ENCODE measurements at places on chromosomes 5 and 9. TPM values are rescaled to one million over a fixed set of nuclear protein-coding genes. Genes with fewer than 3 reads are reported as not detected.
A peak's percentile ranks its signal among the peaks of the same experiment; 100 is the strongest.

DNA sequence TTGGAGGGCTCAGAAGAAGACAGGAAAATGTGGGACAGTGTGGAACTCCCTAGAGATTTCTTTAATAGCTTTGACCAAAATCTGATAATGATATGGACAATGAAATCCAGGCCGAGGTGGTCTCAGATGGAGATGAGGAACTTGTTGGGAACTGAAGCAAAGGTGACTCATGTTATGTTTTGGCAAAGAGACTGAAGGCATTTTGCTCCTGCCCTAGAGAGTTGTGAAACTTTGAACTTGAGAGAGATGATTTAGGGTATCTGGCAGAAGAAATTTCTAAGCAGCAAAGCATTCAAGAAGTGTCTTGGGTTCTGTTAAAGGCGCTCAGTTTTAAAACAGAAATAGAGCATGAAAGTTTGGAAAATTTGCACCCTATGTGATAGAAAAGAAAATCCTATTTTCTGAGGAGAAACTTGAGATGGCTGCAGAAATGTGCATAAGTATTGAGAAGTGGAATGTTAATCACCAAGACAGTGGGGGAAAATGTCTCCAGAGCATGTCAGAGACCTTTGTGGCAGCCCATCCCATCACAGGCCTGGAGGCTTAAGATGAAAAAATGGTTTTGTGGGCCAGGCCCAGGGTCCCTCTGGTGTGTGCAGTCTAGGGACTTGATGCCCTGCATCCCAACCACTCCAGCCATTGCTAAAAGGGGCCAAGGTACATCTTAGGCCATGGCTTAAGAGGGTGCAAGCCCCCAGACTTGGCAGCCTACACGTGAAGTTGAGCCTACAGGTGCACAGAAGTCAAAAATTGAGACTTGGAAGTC lies 463.7 kb upstream of the TLE4 start:
- H3K4me1 ChIP-seq: no peaks in the 10 kb centered on the region
- no peak for DNase-seq
- H3K36me3 ChIP-seq: no peaks in the 10 kb centered on the region

GRCh38 chr5:63070001-63070400 lies 491.4 kb downstream of the LRRC70 start:
- H3K4me3 ChIP-seq: no peak overlapping the region
- H3K4me1 ChIP-seq: no peaks in the 10 kb centered on the region
- no peaks in the 10 kb centered on the region for H3K27me3 ChIP-seq

DNA sequence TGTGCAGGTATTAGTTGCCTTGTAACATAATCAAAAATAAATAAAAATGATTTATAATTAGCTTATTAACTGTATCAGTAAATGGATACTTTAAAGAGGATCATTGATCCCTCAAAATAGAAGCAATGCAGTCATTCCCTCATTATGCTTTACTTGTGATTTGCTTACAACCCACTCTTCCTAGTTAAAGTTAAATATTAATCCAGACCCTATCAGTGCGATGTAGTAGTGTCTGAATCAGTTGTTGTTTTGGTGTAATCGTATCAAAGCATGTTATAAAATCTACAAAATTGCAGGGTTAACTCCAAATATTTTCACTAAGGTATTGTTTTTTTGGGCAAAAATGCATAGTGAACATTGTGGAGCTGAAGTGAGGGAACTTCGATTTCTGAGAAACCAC lies 17.6 kb downstream of the TENT4A start:
- H3K4me3 ChIP-seq: no peak overlapping the region
- H3K27ac ChIP-seq: no peak overlapping the region
- H3K27me3 ChIP-seq: no peaks in the 10 kb centered on the region

SETX gene
- 33.8 TPM for total RNA-seq

GRCh38 chr5:154390746-154391359 lies 54.9 kb upstream of the SAP30L start:
- no peaks in the 10 kb centered on the region for H3K27me3 ChIP-seq
- H3K4me3 ChIP-seq: no peak overlapping the region
- peaks cover 16% of the 10 kb centered on the region for H3K36me3 ChIP-seq

ABLIM3 gene
- total RNA-seq: not detected

GRCh38 chr9:1959371-1959770 lies 55.8 kb upstream of the SMARCA2 start:
- H3K27me3 ChIP-seq: no peaks in the 10 kb centered on the region
- H3K4me3 ChIP-seq: no peak overlapping the region
- no peak overlapping the region for H3K27ac ChIP-seq
- no peaks in the 10 kb centered on the region for H3K4me1 ChIP-seq
- no peaks in the 10 kb centered on the region for H3K36me3 ChIP-seq

- peak overlapping the region; percentile 67 for H3K27ac ChIP-seq
- no peaks in the 10 kb centered on the region for H3K27me3 ChIP-seq
- no peak overlapping the region for H3K4me3 ChIP-seq
Observed at GRCh38 chr5:80231243-80231642, 24.6 kb downstream of the SERINC5 start.

- no peak for DNase-seq
- H3K27me3 ChIP-seq: peaks cover 3% of the 10 kb centered on the region
- no peak overlapping the region for H3K27ac ChIP-seq
- H3K4me3 ChIP-seq: no peak overlapping the region
- H3K4me1 ChIP-seq: no peaks in the 10 kb centered on the region
- H3K36me3 ChIP-seq: no peaks in the 10 kb centered on the region
Observed at GRCh38 chr9:87350915-87351314, 146.8 kb upstream of the DAPK1 start.

ELOVL7 gene
- total RNA-seq: not detected

ENHO gene
- total RNA-seq: not detected

- no peaks in the 10 kb centered on the region for H3K27me3 ChIP-seq
- H3K4me1 ChIP-seq: no peaks in the 10 kb centered on the region
- H3K27ac ChIP-seq: no peak overlapping the region
- no peak for DNase-seq
Observed at GRCh38 chr5:129569295-129569694, 109.2 kb downstream of the ADAMTS19 start.

DNA sequence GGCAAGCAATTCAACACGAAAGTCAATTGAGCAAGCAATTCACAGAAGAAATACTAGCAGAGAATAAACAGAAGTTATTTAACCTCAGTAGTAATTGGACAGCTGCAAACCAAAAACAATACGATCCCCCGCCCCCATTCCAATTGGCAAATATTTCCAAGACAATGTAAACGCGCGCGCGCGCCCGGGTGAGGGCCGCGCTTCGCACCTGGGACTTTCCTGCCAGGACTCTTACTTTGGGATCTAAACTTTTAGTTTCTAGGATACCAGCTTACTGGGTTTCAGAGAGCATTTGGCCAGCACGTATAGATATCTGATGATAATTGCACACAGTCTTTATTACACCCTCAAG lies 8.6 kb downstream of the RUFY1 start:
- H3K4me1 ChIP-seq: peaks cover 11% of the 10 kb centered on the region
- peak overlapping the region; percentile 83 for H3K27ac ChIP-seq
- peak overlapping the region; percentile 83 for H3K4me3 ChIP-seq
- H3K27me3 ChIP-seq: no peaks in the 10 kb centered on the region
- H3K36me3 ChIP-seq: peaks cover 26% of the 10 kb centered on the region

ACSL6 gene
- total RNA-seq: 4.7 TPM

DNA sequence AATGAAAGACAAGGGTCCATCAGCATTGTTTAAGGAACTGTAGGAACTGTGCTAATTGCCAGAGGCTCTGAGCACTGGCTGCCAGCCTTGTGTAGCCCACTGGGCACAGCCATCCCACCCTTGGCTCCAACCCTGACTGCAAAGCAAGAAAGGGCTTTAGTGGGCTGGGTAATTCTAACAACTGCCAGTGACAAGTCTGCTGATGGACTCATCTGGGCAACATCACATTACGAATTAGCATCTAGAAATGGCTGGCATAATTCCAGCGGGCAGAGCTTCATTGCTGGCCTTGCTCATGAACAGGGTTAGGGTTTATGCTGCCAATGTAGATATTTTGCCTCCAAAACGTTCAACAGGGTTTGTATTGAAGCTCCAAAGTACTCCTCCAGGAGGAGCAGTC lies 326.9 kb downstream of the ARHGEF28 start:
- DNase-seq: no peak
- no peaks in the 10 kb centered on the region for H3K36me3 ChIP-seq
- H3K4me1 ChIP-seq: no peaks in the 10 kb centered on the region
- peaks cover 6% of the 10 kb centered on the region for H3K27me3 ChIP-seq

F2RL1 gene
- total RNA-seq: 1.8 TPM

DNA sequence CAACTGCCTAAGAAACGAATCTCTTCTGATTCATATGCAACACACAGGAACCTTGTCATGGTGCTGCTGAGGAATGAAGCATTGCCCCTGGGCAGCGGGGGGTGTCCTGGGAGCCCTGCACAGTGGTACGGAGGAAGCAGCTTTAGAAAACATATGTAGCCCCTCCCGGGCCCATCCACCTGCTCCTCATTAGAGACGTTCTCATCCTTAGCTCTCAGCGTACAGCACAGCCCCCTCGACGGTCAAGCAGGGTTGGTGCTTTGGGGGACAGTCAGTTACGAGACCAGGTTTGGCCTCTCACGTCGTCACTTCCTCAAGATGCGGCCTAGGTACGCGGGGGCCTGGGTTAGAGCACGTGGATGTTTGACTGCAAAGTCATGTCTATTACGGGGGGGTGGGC lies 28.4 kb upstream of the LAMC3 start:
- no peaks in the 10 kb centered on the region for H3K36me3 ChIP-seq
- H3K27ac ChIP-seq: no peak overlapping the region
- H3K27me3 ChIP-seq: peaks cover 2% of the 10 kb centered on the region
- no peak overlapping the region for H3K4me3 ChIP-seq
- H3K4me1 ChIP-seq: no peaks in the 10 kb centered on the region
- no peak for DNase-seq

PRRX2 gene
- 1.2 TPM for total RNA-seq

- no peak for DNase-seq
- H3K27me3 ChIP-seq: peaks cover 11% of the 10 kb centered on the region
- no peaks in the 10 kb centered on the region for H3K36me3 ChIP-seq
- no peak overlapping the region for H3K4me3 ChIP-seq
- no peak overlapping the region for H3K27ac ChIP-seq
- peaks cover 4% of the 10 kb centered on the region for H3K4me1 ChIP-seq
Observed at GRCh38 chr5:43242196-43242595, 50.2 kb downstream of the NIM1K start.

DNA sequence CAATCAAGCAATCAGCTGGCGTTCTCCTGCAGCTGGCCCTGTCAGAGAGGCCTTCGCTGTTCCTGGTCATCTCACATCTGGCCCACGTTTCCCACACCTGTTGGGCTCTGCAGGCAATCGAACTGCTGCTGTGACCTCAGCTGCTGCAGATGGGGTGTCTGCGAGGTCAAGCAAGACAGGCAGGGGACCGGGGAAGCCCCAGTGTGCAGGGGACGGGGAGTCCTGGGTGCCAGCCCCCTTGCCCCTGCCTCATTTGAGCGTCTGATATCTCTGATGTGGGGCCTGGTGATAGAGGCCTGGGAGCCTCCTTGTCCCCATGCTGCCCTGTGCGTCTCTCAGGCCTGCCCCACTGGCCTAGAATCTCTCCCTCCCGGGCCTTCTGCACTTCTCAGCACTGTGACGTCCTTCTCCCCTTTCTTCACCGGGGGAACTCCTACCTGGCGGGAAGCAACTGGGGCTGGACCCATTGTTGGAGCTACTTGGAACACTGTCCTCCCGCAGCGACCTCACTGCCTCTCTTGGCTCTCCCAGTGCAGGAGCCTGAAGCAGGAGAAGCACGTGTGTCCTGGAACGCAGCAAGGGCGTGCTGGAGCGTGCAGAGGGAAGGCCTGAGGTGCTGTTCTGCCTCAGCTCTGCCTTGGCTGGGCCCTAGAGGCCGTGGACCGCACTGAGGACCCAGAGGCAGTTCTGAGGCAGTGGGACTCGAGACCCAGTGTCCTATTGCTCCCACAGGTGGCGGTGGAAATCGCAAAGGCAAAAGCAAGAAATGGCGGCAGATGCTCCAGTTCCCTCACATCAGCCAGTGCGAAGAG lies 3.9 kb downstream of the GRK6 start:
- peak overlapping the region; percentile 97 for H3K4me3 ChIP-seq
- peaks cover 59% of the 10 kb centered on the region for H3K4me1 ChIP-seq
- no peak for DNase-seq
- H3K27ac ChIP-seq: peak overlapping the region; percentile 98
- no peaks in the 10 kb centered on the region for H3K27me3 ChIP-seq
- H3K36me3 ChIP-seq: peaks cover 75% of the 10 kb centered on the region

PCDHA3 gene
- not detected for total RNA-seq

- H3K4me1 ChIP-seq: no peaks in the 10 kb centered on the region
- DNase-seq: no peak
- H3K36me3 ChIP-seq: no peaks in the 10 kb centered on the region
- H3K4me3 ChIP-seq: no peak overlapping the region
- H3K27me3 ChIP-seq: no peaks in the 10 kb centered on the region
- no peak overlapping the region for H3K27ac ChIP-seq
Observed at GRCh38 chr5:136620621-136621020, 255.3 kb upstream of the TRPC7 start.

MARVELD2 gene
- 0.60 TPM for total RNA-seq

DNA sequence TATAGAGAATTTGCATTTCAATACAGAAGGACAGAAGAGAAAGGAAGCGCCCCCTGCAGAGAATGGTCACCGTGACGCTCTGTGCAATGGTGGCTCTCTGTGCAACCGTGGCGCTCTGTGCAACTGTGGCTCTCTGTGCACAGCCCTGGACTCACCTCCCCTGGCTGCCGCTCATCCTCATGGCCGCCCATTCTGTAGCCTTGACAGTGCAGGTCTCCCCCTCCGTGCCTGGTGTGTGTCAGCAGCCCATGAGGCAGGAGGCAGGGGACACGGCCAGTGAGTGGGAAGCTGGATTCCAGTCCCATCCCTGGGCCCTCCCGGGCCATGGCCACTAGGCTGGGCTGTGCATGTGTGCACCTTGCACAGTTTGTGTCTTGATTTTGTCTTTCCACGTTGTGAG lies 12.0 kb downstream of the EXOC3 start:
- H3K27me3 ChIP-seq: no peaks in the 10 kb centered on the region
- no peak overlapping the region for H3K4me3 ChIP-seq
- no peak for DNase-seq
- H3K36me3 ChIP-seq: peaks cover 79% of the 10 kb centered on the region
- peaks cover 59% of the 10 kb centered on the region for H3K4me1 ChIP-seq

SLC46A2 gene
- total RNA-seq: not detected

TMC1 gene
- 0.38 TPM for total RNA-seq

DNA sequence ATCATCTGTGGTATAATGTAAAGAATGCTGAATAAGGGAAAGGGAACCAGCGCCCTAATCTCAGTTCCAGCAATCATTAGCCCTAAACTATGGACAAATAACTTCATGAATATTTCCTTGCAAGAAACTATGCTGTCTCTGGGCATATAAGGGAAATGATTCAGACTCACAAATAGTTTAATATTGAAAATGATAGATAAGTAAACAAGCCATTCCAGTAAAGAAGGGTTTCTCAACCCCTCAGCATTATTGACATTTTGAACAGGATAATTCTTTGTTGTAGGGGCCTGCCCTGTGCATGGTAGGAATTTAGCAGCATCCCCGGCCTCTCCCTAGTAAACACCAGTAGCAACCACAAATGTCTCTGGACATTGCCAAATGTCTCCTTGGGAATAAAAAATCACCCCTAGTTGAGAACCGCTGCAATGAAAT lies 23.8 kb downstream of the C5 start:
- H3K27ac ChIP-seq: no peak overlapping the region
- no peak overlapping the region for H3K4me3 ChIP-seq
- no peak for DNase-seq
- H3K36me3 ChIP-seq: no peaks in the 10 kb centered on the region
- no peaks in the 10 kb centered on the region for H3K27me3 ChIP-seq
- no peaks in the 10 kb centered on the region for H3K4me1 ChIP-seq

- DNase-seq: no peak
- H3K4me1 ChIP-seq: peaks cover 36% of the 10 kb centered on the region
- H3K4me3 ChIP-seq: no peak overlapping the region
- no peaks in the 10 kb centered on the region for H3K27me3 ChIP-seq
- no peaks in the 10 kb centered on the region for H3K36me3 ChIP-seq
Observed at GRCh38 chr5:139708434-139708861, 60.3 kb downstream of the CXXC5 start.

All from activated CD8-positive, alpha-beta T cell treated with anti-CD3 and anti-CD28 coated beads for 36 hours (primary cell).